ENCODE measurements at places on chromosomes 2 and 18.

- no peak for DNase-seq
Measured at GRCh38 chr2:85405201-85406059, 4.7 kb downstream of the CAPG start.

- DNase-seq: no peak
Measured at GRCh38 chr2:109226128-109226527, 97.1 kb downstream of the SH3RF3 start.

DNA sequence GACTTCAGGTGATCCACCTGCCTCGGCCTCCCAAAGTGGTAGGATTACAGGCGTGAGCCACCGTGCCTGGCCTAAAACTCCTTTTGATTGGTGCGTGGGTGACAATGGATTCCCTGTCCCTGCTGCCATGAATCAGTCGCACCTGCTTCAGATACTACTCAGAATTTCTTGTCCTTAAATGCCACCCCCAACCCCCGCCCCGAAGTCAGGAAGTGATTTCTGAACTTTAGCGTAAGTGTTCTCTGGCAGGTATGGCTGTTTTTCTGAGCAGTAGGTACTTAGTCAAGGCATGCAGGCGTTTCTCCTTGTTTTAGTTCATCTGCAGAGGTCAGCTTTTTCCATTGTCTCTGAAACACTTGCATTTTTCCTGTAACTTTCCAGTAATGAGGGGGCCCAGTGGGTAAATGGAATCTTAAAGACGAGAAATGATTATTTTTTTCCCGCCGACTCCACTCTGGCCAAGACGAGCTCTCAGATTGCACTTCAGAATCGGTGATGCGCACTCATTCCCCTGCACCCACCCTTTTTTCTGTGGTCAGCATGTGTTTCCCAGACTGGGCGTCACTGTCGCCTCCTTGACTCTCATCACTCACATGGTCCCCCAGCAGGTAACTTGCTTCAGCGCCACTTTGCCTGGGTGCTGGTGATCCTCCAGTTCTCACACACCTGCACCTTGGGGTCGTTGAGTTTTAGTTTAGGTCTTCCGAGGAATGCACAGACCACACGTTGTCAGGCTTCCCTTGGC lies 179.7 kb downstream of the GBX2 start:
- no peak for DNase-seq

DNA sequence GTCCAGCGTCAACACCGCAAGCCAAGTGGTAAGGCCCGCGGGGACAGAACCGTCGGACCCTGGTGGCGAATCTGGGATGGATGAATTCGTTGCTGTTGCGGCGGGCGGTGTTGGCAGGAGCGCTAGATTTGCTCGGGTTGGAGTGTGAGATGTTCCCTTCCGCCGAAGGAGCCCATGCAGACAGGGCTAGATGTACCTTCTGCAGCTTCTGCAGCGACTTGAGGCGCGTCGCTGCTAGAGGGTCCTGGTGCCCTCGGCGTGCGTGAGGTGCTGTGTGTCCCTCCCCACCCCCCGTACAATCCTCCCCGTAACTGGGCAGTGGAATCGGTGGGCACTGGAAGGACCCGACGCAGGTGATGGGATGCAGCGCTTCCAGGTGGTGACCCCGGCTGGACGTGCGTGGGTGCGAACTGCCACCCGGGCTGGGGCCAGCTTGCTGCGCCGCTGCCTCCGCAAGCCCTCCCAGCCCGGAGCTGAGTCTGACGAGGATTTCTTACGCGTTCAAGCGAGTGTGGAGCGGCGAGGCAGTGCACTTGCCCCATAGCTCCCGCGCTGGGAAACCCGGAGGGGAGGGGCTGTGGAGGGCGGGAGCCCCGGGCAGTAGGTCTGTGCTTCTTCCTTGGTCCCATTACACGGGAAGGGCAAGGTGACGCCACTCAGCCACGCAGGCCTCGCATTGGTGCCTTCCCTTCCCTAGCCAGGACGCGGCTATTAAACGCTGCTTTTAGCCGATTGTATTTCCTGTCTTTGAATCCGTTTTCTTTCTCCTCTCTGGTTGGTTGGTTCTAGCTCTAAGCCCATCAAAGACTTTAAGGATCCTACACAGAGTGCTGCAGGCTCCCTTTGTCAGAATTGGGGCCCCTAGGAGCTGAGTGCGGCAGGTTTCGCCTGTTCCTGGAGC lies 34.2 kb downstream of the CHRNA1 start:
- DNase-seq: no peak

- DNase-seq: no peak
Measured at GRCh38 chr18:34224423-34225217, at the start of gene NOL4. NOL4 (minus strand) TSS chr18:34224913; CDS start chr18:34223253, 1,660 bp downstream.

GRCh38 chr2:229453230-229453629 lies 182.1 kb upstream of the PID1 start:
- DNase-seq: no peak

DNA sequence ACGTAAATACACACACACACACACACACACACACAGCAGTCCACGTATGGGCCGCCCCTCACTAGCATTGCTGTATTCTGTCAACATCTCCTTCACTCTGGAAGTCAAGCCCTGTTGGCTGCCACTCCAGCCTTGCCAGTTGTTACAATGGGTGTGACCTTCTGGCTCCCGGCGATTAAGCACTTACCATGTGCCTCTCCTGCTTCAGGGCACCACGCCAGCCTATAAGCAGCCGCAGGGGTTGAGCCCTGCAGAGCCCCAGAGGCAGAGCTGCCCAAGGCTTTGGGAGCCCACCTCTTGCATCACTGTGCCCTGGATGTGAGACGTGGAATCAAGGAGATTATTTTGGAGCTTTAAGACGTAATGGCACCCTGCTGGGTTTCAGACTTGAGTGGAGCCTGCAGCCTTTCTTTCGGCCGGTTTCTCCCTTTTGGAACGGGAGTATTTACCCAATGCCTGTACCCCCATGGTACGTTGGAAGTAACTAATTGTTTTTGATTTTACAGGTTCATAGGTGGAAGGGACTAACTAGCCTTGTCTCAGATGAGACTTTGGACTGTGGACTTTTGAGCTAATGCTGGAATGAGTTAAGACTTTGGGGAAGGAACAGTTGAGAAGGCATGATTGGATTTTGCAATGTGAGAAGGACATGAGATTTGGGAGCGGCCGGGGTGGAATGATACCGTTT lies 54.5 kb upstream of the ROCK2 start:
- no peak for DNase-seq

DNA sequence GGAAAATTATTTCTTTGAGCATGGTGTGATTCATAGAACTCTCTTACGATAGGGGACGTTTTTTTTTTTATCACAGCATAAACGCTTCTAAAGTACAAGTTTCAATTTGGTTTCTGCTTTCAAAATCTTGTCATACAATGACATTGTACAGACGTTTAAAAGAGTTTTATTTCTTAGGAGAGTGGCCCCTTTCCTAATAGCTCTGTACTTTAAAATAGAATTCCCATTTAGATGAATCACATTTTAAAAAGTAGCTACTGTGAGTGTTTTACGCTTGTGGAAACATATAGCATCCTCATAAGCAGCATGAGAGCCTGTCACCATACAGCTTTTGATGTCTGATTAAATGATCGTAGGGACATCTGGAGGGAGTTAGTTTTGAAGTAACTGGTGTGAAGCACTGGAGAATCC lies 510.9 kb downstream of the PARD3B start:
- DNase-seq: no peak

GRCh38 chr2:100137866-100138570 lies 4.4 kb downstream of the AFF3 start:
- DNase-seq: no peak

DNA sequence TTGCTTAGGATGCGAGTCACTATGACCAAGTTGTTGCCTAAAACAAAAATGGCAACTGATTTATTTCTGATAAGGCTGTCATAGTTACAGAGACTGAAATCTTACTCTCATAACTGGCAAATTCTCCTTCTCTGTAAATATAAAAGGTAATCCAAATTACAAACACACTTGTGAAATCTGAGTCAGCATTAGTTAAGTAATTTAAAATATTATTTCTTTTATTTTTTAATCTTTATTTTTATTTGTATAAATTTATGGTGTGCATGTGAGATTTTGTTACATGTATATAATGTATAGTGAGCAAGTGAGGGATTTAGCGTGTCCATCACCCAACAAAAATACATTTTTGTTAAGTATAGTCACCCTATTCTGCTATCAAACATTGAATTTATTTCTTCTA lies 1342.8 kb upstream of the TMEFF2 start:
- DNase-seq: no peak

DNA sequence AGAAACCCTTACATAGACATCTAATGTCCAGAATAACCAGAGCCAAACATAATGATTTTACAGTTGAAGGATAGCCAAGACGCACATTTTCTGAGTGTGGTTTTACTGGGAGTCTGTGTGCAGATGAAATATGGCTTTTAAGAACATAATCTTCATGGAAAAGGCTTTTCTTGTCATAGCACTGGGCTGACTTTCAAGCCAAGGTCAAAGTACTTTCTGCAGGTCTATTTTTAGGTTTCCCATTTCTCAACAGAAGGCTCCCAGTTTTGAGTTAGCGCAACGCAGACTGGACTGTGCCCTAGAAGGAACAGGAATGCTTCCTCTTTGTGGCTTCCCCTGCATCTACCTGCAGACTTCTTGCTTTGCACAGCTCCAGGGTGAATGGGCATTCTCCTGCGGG lies 92.3 kb upstream of the UPP2 start:
- DNase-seq: no peak

GRCh38 chr2:120379916-120380893 lies 34.3 kb downstream of the INHBB start:
- no peak for DNase-seq

- DNase-seq: no peak
Measured at GRCh38 chr18:23671564-23671963, 8.9 kb upstream of the ANKRD29 start.

DNA sequence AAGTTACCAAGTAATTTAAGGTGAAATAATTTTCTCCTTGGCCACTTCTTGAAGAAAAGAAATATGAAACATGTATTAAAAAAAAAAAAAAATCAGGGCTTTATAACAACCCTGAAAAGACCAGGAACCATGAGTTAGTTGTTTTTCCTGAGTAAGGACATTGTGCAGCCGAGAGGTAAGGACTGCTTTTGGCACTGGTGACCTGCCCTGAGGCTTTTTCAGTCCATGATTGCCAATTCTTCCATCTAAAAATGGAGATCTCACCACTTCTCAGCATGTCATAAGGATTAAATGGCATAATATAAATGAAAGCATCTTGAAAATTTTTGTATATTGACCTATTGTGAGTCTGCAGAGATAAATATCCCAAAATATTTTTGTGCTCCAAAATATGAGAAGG lies 244.3 kb downstream of the NRXN1 start:
- no peak for DNase-seq

DNA sequence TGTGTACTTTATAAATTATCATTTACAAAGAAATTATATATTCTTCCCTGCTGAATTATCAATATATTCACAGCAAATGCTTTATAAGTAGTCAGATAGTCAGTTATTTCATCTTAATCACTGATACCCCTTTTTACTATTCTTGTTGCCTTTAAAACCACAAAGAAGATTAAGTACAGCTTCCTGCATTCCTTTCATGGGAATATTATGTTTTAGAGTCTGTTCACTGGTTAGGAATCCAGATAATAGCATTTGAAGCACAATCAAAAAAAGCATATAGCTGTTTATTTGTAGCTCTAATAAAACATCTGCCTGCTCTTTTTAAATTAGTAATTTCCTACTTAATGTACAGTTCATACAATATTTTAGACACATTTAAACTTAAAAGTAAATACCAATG lies 508.9 kb downstream of the FBXO15 start:
- no peak for DNase-seq

- DNase-seq: no peak
Measured at GRCh38 chr2:34408100-34408499, 809.0 kb upstream of the FAM98A start.

GRCh38 chr2:54770676-54771075 lies 47.2 kb downstream of the EML6 start:
- no peak for DNase-seq

Measured in GM12864 (cell line).